ENCODE measurements at places on chromosomes 11 and 22. TPM values are rescaled to one million over a fixed set of nuclear protein-coding genes. Genes with fewer than 3 reads are reported as not detected.

SPON1 gene
- 0.97 TPM for total RNA-seq

SCUBE1 gene
- 0.07 TPM for total RNA-seq

DNA sequence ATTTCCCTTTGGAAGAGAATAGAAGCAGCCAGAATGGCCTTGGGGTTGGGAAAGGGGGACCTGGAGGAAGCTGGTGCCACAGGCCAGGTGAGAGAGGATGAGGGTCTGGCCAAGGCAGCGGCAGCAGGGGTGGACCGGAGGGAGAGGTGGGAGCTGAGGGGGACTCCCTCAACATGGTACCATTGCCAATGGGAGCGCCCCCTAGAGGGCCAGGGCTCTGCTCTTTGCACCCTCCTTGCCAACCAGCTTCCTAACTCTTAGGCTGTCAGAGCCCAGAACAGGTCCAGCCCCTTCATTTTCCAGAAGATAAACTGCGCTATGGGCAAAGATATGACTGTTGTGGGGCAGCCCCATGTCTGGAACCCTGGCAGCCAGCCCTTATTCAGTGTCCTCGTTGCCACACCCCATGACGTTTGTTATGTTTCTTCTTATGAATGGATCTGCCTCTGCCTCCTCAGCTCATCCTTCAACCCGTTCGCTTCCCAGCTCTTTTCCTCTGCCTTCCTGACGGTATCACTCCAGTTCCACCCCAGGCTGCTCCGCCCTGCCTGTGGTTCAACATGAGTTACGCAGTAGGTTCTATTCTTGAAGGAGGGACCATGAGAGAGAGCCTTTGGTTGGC, 185.2 kb downstream of the GRIK4 start:
- DNase-seq = no peak

- DNase-seq = no peak
Observed at GRCh38 chr22:49368976-49369725, 458.5 kb downstream of the BRD1 start.

DNA sequence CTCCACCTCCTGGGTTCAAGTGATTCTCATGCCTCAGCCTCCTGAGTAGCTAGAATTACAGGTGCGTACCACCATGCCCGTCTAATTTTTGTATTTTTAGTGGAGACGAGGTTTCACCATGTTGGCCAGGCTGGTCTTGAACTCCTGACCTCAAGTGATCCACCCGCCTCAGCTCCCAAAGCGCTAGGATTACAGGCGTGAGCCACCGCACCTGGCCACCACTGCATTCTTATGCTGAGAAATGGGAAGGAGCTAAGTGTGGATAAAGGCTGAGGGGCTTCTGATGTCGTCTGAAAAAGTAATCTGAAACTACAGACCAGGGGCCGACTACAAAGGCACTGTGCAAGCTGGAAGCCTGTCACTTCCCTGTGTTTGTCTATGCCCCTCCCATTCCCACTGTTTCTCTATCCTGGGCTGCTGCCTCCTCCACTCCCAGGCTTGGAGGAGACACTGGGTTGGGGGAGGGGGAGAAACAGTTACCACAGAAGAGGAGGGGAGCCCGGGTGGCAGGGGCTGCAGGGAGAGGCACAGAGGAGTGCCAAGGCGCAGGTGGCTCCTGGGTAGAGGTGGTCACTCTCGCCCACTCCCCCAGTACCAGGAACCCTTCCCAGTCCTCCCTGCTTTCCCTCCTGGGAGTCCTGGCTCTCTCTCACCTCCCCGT, 2.9 kb upstream of the MTA2 start:
- no peak for DNase-seq

OR52N1 gene
- total RNA-seq = not detected

GRCh38 chr11:94271885-94272372, 32.5 kb upstream of the IZUMO1R start:
- DNase-seq = no peak

- no peak for DNase-seq
Observed at GRCh38 chr11:3105791-3106735, 48.8 kb upstream of the CARS1 start.

CCDC116 gene
- total RNA-seq = 0.48 TPM

- DNase-seq = no peak
Observed at GRCh38 chr22:44497218-44497904, 672 bp downstream of the RTL6 start.

GRCh38 chr22:27518531-27519340, 282.8 kb downstream of the MN1 start:
- no peak for DNase-seq

DNA sequence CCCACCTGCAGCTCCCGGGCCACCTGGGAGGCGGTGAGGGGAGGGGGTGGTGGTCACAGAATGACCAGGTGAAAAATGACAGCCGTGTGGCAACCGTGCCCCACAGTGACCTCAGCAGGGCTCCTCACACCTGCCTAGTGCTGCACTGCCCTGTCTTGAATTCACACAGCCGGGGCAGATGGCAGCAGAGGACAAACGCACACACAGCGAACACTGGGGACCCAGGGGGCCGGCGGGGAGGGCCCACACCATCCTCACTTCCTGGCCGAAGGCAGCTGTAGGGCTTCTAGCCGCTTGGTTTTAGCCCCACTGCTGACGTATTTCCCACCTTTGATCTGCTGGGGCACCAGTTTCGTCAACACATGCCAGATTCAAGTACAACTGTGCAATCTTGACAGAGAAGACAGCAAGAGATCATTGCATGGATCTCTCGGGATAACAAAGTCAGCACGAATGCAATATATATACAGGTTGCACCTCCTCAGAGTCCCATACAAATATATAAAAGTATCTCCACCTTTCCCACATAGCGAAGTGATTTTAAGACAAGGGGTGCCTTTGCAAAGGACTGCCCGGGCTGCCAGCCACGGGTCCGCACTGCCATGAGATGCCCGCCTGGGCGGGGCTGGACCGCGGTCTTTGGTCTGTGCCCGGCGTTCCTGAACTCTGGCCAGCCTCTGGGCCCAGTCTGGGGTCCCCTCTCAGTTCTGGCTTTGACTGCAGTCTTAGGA, 26.9 kb downstream of the TRMU start:
- DNase-seq = no peak

DNA sequence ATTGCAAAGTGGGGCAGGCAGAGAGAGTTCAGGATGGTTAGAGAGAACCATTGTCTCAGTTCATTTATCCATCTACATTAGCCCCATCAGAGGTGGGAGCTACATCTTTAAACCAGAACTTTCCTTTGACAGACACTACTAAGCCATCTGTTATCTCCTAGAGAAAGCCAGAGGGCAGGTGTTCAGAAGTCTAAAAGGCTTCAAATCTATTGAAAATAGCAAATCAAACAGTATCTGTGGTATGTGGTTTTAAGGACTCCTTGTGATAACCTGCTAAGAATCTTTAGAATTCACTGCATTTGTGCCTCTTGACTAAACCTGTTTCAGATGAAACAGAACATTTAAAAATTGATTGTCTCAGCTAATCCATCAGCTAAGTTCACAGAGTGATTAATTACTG, 43.9 kb upstream of the PARVG start:
- DNase-seq = no peak

DNA sequence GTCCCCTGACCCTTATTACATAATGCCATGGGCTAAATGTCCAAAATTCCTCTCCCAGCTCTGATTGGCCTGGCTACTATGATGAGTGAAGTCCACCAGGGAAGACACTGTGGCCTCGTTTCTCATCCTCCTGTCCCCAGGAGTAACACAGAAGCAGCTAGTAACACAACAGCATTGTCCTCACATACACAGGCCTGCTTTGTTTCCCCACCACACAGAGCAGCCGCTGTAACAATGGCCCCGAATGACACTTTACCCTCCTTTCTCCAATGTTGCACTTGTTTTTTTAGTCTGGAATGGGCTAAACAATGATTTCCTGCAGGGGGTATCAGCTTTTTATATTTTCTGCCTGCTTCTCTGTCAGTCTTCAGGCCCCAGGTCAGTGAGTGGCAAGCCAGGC, at the start of gene PRR5L:
Gene PRR5L (plus strand): TSS at position 363 of the 400 bp plus-strand sequence. CDS start 104,834 bp downstream, outside the sequence.
- DNase-seq = no peak

INSC gene
- not detected for total RNA-seq

DNA sequence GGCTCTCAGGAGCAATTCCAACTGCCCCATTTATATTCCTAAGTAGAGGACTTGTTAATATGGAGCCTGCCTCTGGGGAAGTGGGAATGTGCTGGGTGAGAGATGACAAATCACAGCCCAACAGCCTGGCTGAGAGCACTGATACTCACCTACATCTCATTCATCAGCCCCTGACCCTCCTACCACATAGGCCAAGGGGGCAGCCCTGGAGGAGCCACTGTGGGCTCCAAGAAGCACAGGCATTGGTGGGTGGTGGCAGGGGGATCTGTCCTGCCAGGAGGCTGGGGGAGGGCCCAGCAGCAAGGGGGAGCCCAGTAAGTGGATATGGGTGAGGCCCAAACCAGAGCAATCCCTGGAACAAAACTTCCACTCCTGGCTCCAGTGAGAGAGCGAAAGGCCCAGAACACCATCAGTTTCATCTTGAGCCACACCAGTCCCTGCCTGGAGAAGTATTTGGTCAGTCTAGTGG, 79.7 kb downstream of the BUD13 start:
- DNase-seq = no peak

- no peak for DNase-seq
Observed at GRCh38 chr11:33500332-33500731, 200.3 kb downstream of the C11orf91 start.

SLC22A8 gene
- not detected for total RNA-seq

TYR gene
- not detected for total RNA-seq
